Neural progenitor cell (in vitro differentiated cells): ENCODE measurements at places on chromosomes 16 and 17.

- DNase-seq = no peak
Observed at GRCh38 chr16:86854058-86854621, 275.8 kb downstream of the FOXL1 start.

DNA sequence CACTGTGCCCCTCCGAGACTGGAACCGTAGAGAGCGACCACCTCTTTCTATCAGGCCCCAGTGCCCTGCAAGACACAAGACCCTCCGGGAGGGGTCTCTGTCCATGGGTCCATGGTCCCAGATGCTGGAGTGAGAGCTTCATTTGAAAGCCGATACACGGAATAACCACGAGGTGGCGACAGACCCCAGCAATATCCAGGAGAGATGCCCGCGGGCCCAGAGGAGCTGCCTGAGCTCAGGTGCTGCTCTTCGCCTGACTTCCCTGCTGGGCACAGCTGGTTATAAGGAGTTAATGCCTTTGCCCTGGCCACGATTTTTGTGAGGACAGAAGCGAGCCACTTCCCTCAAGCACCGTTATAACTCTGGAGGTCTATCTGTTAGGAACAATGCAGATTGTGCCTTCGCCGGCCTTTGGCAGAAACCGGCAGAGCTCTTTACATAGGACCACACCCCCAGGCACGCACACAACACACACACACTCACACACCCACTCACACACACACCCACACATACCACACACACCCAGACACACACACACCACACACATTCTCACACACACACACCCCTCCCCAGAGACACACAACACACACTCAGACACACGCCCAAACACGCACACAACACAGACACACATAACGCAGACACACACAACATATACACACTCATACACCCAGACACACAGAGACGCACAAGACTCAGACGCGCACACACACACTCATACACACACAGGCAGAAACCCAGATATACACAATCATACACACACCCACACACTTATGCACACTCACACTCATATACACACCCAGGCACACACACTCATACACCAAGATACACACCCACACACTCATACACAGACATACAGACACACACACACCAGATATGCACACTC lies 436.4 kb downstream of the SOX9 start:
- DNase-seq = peak; percentile 88

DNA sequence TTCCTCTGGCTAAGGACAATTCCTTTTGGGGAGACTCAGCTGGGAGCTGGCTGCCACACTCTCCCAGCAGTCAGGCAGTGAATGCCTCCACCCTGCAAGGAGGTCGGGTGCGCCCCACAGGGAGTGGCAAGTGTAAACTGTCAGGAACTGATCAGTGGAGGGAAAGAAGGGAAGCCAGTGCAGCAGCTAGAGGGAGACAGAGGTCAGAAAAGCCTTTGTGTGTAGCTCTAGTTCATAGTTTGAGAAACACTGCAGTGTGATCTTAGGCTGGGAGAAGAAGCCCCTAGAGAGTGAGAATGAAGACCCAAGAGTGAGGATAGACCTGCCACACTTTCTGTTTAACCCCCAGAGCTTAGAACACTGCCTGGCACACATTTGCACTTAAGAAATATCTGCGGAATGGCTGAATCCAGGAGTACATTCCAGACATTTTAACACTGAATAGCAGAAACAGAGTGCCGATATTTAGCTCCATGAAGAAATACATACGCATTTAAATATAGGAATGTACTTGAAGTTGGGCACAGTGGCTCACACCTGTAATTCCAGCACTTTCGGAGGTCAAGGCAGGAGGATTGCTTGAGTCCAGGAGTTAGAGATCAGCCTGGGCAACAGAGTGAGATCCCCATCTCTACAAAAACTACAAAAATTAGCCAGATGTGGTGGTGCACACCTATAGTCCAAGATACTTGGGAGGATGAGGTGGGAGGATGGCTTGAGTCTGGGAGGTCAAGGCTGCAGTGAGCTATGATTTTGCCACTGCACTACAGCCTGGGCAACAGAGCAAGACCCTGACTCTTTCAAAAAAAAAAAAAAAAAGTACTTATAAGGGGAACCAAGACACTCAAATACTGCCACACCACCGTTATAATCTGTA lies 11.1 kb upstream of the SLC5A11 start:
- DNase-seq = peak; percentile 60

- DNase-seq = peak; percentile 74
Observed at GRCh38 chr16:64983963-64984362, 137.9 kb downstream of the CDH11 start.

GRCh38 chr16:53266156-53266555 lies 168.1 kb upstream of the RBL2 start:
- DNase-seq = no peak

- no peak for DNase-seq
Observed at GRCh38 chr16:87458424-87458915, 34.4 kb downstream of the ZCCHC14 start.

GRCh38 chr17:8698162-8698971 lies 46.3 kb downstream of the CCDC42 start:
- no peak for DNase-seq

- no peak for DNase-seq
Observed at GRCh38 chr16:84616515-84616914, 1.4 kb downstream of the COTL1 start.
